ENCODE measurements at places on chromosomes 13 and 19.

DNA sequence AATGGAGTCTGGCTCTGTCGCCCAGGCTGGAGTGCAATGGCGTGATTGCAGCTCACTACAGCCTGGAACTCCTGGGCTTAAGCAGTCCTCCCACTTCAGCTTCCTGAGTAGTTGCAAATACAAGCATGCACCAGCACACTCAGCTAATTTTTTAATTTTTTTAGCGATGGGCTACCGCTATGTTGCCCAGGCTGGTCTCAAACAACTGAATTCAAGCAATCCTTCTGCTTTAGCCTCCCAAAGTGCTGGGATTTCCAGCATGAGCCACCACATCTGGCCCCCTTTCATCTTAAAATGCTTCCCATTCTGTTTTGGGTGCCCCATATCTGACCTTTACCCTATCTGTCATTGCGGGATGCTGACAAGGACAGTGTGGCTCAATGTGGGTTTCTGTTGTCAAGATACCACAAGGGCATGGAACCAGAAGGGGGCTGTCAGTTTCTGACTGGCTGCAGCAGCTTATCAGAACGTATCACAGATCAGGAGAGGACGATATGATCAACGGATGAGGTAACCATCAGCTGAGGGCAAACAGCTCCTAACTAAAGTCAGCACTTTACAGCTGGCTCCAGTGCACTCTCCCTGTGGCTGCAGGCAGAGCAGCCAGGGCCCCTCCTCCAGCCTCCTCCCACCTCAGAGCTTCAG is 32.4 kb downstream of the GPR42 start:
- DNase-seq, result no peak

GRCh38 chr19:28939236-28939635 is 273.7 kb downstream of the UQCRFS1 start:
- DNase-seq, result no peak

- DNase-seq, result no peak
These were observed 246.6 kb downstream of the NHLRC3 start for GRCh38 chr13:39284801-39285388.

DNA sequence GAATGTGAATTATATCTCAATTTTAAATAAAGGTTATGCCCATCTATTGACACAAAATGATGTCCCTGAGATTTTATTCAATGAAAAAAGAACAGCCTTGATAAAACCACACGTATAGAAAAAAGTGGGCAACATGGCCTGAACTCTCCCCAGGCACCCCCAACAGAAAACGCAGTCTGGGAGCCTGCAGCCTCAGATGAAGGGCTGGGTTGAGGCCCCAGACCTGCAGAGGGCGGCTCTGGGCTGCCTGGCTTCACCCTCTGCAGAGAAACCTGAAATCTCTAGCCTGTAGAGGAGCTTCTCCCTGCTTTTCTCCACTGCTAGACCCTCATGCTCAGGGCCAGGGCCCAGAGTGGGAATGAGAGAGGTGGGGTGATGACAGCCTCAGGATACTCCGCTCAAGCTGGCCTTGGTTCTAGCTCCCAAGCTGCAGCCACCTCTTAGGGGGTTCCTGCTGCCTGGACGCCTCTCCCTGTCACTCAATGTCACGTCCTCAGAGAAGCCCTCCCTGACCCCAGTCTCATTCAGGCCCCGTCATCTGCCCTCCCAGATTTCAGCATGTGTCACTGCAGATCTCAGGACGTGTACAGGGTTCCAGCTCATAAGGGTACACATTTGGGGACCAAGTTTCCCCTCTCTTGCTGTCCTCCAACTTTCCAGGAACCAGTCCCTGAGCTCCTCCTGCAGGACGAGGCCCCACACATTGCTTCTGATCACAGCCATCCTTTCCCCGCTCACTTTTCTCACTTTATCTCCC is 1.8 kb downstream of the MBD3 start:
- DNase-seq, result no peak

DNA sequence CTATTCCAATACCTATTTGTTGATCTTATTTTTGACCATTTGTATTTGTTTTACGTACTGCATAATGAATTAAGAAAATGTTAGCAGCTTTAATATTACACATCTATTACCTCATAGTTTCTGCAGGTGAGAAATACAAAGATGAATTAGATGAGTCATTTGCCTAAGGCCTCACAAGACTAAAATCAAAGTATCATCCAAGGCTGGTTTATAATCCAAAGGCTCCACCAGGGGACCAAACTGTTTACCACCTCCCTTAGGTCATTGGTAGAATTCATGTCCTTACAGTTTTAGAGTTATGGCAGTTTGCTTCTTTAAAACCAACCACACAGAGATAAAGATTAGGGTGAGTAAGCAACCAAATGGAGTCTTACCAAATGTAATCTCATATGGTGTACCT is 848.1 kb downstream of the SLITRK6 start:
- DNase-seq, result no peak

DNA sequence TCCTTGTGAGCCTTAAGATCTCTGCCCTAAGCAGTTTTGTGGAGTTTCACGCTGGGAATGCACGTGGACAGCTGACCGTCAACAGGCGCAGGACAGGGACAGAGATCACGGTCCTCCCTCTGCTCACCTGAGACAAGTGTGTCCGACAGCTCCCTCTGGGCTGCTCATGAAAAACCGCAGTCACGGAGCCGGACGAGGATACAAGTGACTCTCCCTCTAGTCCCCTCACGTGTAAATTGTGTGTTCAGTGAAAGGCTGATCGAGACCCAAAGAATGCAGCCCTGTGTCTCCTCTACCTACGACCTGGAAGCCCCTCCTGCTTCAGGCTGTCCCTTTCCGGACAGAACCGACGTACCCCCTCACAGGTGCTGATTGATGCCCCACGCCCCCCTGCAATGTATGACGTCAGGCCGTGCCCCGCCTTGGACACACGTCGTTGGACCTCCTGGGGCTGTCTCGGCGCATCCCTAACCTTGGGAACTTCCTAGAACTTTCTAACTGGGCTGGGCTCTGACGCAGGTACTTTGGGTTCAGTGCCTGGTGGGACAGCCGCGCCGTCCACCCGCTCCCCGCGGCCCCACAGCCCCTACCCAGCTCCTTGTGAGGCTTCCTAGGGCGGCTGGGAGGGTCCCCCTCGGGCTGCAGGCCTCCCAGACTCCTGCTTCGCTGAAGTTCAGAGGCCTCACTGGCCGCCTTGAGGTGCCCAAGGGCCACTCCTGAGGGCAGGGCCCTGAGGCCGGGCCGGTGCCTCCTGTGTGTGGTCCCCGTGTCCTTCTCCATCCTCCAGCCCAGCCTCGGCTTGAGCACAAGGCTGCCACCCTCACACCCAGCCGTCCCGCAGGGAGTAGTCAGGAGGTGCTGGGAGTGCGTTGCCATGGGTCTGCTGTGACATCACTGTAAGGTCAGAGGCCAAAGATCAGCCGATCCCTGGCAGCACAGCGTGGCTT is at the start of gene C13orf46:
TSS of gene C13orf46 (minus strand) at position 859 of the 947 bp plus-strand sequence. CDS start at position 780, 79 bp downstream.
- no peak for DNase-seq

- no peak for DNase-seq
These were observed 42.8 kb downstream of the RNF6 start for GRCh38 chr13:26179344-26179743.

- no peak for DNase-seq
These were observed 18.1 kb downstream of the TUBGCP3 start for GRCh38 chr13:112569821-112570220.

GRCh38 chr19:42697884-42698283 is 42.4 kb downstream of the PSG3 start:
- no peak for DNase-seq

DNA sequence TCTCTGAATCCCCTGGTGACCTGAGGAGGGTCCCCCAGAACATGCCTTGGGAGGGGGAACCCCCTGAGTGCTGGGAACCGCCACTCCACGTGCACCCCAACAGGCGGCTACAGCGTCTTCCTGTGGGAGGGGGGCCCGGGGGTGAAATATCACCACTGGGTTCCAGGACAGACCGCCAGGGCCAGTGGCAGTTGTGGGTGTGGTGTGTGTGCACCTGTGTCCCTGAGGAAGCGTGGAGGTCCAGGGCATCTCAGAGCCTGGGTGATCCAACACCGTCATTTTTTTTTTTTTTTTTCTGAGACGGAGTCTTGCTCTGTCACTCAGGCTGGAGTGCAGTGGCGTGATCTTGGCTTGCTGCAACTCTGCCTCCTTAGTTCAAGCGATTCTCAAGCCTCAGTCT is 4.2 kb downstream of the ADGRE5 start:
- no peak for DNase-seq

GRCh38 chr13:74485757-74486156 is 351.6 kb upstream of the KLF12 start:
- DNase-seq, result no peak

DNA sequence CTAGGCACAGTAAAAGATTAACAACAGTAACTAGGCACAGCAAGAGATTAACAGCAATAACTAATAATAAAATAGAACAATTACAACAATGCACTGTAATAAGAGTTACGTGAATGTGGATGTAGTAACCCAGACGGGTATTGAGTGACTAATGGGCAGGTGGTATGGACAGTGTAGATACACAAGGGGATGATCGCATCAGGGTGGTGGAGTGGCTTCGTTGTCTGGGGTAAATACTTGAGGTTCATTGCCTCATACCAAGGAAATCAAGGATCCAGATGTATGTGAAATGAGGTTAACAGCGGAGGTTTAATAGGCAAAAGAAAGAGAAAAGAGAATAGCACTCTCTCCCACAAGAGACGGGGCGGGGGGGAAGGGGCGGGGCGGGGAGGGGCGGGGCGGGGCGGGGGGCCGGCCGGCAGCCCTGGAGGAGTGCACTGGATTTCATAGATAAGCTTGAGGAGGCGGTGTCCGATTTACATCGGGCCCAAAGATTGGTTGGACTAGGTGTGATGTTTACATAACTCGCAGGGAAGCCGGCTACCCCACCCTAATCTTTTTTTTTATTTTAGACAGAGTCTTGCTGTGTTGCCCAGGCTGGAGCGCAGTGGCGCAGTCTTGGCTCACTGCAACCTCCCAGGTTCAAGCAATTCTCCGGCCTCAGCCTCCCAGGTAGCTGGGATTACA is 106.3 kb downstream of the KCTD15 start:
- no peak for DNase-seq

DNA sequence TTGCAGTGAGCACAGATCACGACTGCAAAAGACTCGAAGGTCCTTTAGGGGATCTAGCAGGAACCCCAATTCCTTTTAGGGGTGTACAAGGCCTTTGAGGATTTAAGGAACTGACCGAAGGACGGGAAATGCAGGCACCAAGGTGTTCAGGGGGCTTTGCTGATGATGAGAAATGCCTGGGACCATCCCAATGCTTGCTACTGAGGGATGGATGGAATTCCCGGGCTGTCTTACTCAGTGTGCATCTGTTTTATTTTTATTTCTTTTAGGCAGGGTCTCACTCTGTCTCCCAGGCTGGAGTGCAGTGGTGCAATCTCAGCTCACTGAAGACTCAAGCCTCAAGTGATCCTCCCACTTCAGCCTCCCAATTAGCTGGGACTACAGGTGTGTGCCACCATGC is 11.3 kb downstream of the PRR22 start:
- no peak for DNase-seq

DNA sequence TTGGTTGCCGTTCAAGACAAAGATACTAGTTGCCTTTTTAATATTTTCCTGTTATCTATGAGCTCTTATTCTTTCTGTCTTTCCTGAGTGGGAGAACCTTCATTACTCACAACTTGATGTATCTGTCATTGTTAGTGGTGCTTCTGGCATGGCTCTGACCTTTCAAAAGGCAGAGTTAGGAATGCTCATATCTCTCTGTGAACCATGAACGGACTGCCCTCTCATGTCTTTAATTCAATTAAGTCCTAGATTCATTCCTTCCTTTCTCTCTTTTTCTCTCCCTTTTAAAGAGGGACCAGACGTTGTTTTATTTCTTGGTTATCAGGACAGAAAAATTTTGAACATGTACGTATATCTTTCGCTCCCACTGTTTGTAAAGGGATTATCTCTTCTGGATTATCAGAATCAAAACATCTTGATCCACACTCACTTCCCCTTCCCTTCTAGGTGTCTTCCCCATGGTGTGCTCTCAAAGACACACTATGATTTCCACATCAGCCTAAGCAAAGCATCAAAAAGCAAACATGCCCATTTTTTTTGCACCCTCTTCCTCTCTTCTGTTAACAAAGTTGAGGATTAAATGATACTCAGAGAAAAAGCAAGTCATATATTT is 90.3 kb downstream of the LRCH1 start:
- no peak for DNase-seq

- no peak for DNase-seq
These were observed 358.3 kb downstream of the KLF5 start for GRCh38 chr13:73417012-73417615.

DNA sequence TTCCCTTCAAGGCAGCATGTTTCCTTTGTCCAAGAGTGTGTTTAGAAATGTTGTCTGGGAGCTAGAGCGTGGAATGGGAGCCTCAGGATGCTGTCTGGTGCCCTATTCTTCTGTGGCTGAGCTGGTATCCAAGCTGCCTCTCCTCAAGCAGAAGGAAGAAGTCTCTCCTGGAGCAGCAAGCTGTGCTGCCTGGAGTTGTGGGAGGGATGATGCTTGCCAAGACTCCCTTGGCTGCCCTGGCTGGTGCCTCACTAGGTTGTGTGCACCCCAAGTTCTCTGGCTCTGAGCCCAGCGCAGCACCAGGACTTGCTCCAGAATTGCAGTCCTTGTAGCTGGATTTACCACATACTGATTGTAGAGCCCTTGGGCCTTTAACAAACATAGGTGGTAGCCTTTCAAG is 4.7 kb upstream of the CYP4F3 start:
- DNase-seq, result peak; percentile 1

DNA sequence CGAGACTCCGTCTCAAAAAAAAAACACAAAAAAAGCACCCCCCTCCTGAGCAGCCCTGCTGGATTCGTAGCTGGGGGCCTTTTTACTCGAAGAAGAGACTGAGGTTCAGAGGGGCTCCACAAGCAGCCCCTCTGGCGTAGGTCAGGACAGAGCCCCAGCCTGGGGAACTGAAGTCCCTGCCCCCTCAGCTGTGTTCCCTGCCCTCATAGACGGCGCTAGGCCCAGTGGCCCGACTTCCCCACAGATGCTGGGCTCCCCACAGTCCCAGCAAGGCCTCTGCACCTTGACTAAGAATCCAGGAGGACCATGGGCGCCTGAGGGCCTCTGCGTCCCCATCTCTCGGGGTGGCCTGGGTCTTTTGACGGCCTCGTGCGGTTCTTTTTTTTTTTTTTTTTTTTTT is 1.1 kb upstream of the MISP start:
- no peak for DNase-seq

GRCh38 chr13:108915634-108916512 is 286.5 kb downstream of the MYO16 start:
- DNase-seq, result peak; percentile 3

DNA sequence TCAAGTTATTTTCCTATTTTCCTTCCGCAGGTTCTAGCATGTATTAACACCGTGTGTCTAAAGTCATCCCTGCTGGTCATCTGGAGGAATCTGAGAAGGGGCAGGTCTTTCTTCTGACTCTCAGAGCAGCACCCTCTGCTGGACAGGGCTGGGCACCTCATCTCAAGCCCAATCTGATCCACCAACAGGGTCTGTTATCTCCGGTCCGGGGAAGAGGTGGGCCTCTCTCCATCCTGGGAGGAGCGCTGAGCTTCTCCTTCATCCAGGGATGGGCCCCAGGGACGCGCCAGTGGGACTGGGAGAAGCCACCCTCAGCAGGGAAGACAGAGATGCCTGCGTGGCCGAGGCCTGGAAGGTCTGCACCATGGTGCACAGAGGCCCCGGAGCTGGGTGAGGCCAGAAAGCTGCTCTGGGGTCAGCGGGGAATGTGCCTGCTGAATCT is 26.0 kb upstream of the ZNF331 start:
- DNase-seq, result peak; percentile 5

GRCh38 chr13:77062097-77062496 is 35.1 kb upstream of the FBXL3 start:
- no peak for DNase-seq

- no peak for DNase-seq
These were observed 615.5 kb downstream of the FGF9 start for GRCh38 chr13:22286338-22286737.

- no peak for DNase-seq
These were observed 45.5 kb downstream of the BRD4 start for GRCh38 chr19:15286688-15287365.

- DNase-seq, result no peak
These were observed 44.9 kb downstream of the RCBTB2 start for GRCh38 chr13:48487968-48488367.
